Natural killer cell treated with Interleukin-12 subunit alpha and Interleukin-12 subunit beta and Interleukin-15 and Interleukin-18, amount 100 ng/mL, for 72 hours (primary cell): ENCODE measurements at places on chromosomes 6 and 20. TPM values are rescaled to one million over a fixed set of nuclear protein-coding genes. Genes with fewer than 3 reads are reported as not detected.
A peak's percentile ranks its signal among the peaks of the same experiment; 100 is the strongest.

- DNase-seq: no peak
- H3K27me3 ChIP-seq: no peaks in the 10 kb centered on the region
- H3K36me3 ChIP-seq: no peaks in the 10 kb centered on the region
- peaks cover 8% of the 10 kb centered on the region for H3K4me1 ChIP-seq
- H3K4me3 ChIP-seq: no peak overlapping the region
Measured at GRCh38 chr6:53165293-53165692, 16.7 kb upstream of the GCM1 start.

Gene GJA10
- not detected for total RNA-seq

Gene COL12A1
- total RNA-seq: not detected

DNA sequence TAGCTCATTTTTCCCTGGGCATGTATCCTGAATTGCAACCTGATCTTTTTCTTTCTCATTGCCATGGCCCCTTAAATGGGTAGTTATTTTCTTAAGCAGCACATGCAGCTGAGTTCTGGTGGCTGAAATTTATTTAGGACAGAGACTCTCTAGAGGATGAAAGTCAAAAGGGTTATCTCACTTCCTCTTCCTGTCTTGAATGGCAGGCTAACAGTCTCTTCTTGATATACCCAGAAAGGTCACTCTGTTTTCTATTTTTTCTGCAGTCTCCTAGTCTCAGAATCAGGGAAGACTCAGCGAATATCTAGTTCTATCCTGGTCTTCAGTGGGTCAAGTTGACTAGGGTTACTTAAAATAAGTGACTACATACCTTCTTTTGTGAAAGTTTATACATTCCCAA, 243.3 kb downstream of the EPHA7 start:
- H3K4me1 ChIP-seq: no peaks in the 10 kb centered on the region
- DNase-seq: no peak
- no peak overlapping the region for H3K4me3 ChIP-seq
- no peaks in the 10 kb centered on the region for H3K27me3 ChIP-seq

DNA sequence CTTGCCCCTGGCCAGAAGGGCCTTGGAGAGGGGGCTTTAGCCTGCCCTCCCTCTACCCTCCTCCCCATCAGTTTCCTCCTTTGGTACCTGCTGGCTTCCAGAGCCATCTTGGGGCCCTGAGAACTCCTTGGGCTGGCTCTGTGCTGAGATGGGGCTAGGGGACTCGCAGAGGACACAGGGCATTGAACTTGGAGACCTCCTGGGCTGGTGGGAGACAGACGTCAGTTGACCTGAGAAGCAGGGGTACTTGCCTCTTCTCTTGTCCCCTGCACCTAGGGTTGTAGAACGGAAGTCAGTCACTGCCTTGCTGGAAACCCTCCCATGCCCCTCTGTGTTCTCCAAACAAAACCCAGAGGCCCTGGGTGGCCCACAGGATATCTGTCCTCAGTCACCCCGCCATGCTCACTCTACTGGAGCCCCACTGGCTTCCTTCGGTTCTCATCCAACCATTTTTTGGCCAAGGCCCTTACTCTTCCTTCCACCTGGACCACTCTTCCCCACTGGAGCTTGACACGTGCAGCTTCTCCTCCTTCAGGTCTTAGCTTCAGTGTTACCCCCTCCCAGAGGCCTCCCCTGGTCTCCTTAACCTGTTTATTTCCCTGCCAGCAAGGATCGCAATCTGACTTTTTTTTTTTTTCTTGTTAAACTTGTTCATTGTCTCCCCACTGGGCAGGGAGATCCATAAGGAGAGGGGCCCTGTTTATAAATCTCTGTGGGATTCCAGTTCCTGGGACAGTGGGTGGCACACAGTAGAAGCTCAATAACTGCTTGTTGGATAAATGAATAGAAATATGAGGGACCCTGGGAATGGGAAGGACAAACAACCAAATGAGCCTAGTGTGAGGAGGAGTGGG, 971 bp downstream of the RBCK1 start:
- DNase-seq: no peak
- peaks cover 27% of the 10 kb centered on the region for H3K36me3 ChIP-seq
- peak overlapping the region; percentile 93 for H3K4me3 ChIP-seq
- peak overlapping the region; percentile 95 for H3K27ac ChIP-seq

GRCh38 chr6:40112350-40112749, 178.1 kb upstream of the MOCS1 start:
- H3K36me3 ChIP-seq: no peaks in the 10 kb centered on the region
- H3K4me1 ChIP-seq: no peaks in the 10 kb centered on the region
- H3K27me3 ChIP-seq: peaks cover 21% of the 10 kb centered on the region
- no peak for DNase-seq
- H3K4me3 ChIP-seq: no peak overlapping the region

GRCh38 chr20:14444106-14444505, 106.7 kb upstream of the FLRT3 start:
- no peak overlapping the region for H3K4me3 ChIP-seq
- peaks cover under 1% of the 10 kb centered on the region for H3K36me3 ChIP-seq
- no peak overlapping the region for H3K27ac ChIP-seq
- H3K4me1 ChIP-seq: no peaks in the 10 kb centered on the region

DNA sequence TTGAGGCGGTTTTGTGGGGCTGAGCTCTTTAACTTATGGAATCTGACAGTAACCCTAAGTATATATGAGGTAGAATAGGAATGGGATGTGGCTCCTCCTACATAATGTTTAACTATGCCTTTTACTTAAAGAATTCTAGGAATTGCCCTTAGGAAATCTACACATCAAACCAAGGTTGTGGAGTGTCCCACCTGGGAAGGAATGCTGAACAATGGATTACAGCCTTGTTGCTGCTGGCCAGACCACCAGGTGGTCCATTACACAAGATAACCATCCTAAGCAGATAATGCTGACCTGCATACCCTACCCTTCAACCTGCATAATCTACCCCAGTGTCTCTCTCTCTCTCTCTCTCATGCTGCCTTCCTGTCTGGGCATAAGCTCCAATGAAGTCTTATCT, 35.0 kb upstream of the SLC22A16 start:
- peaks cover 14% of the 10 kb centered on the region for H3K27me3 ChIP-seq
- no peaks in the 10 kb centered on the region for H3K4me1 ChIP-seq
- no peak overlapping the region for H3K4me3 ChIP-seq
- no peaks in the 10 kb centered on the region for H3K36me3 ChIP-seq
- no peak for DNase-seq
